D721Med (cell line): ENCODE measurements at places on chromosomes 1 and 21.

DNA sequence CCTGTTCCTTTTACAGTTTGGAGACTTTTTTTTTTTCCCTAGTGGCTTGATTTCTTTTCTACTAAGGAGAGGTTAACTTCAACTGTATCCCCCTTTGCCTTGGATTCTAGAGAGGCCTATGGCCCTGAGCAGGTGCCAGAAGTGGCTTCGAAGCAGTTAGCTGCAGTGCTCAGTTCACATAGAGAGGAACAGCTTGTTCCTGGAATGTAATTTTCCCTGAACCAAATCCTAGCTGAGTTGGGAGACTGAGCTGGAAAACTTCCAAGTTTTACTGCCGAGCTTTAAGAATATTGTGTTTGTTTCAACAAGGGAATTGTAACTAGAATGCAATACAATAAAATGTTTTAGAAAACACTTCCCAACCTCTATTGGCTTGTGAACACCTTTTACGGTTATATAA lies 17.5 kb downstream of the RD3 start:
- DNase-seq, result no peak

DNA sequence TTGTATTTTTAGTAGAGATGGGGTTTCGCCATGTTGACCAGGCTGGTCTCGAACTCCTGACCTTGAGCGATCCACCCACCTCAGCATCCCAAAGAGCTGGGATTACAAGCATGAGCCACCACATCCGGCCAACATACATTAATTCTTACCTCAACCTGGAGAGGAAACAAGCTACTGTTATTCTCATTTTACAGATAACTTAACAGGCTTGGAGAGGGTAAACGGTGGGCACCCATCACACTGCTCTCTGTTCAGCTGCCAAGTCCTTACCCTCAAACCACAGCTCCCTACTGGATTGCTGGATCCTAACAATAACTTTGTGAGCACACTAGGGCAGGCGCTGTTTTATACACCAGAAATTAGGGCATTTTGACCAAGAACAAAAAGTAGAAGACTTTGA lies 93.6 kb upstream of the BARHL2 start:
- DNase-seq, result no peak

DNA sequence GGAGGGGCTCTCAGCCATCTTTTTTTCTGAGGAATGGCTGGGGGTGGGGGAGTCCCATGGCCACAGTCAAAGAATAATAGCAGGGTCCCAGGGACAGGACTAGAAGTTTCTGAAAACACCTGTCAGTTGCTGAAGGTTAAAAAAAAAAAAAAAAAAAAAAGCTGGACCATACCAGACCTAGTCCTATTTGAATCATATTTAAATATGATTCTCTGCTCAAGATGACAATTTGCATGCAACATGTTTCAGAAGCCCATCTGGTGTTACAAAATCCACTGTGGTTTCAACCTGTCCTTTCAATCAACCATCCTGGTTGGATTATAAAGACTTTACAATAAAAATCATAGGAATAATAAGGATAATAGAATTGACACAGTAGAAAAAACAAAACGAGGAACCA lies 153.7 kb downstream of the TENT5C start:
- no peak for DNase-seq

DNA sequence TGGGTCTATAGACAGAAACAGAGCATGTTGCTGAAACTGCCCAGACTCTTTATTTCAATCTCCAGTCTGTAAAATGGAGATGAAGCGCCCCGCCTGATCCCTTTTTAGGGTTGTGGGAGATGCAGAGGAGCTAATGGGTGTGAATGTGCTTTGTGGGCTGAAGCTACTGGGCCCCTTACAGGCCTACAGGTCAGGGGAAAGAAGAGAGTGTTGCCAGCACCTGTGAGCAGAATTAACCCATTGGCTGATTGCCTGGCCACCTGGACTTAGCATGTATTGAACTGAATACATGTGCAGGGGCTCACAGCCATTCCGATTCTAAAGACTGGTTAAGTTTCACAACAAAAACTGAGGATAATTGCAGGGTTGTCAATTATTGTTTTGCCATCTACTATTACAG lies 13.9 kb upstream of the ATF3 start:
- no peak for DNase-seq

GRCh38 chr1:7719468-7720094 lies 51.5 kb upstream of the VAMP3 start:
- no peak for DNase-seq

DNA sequence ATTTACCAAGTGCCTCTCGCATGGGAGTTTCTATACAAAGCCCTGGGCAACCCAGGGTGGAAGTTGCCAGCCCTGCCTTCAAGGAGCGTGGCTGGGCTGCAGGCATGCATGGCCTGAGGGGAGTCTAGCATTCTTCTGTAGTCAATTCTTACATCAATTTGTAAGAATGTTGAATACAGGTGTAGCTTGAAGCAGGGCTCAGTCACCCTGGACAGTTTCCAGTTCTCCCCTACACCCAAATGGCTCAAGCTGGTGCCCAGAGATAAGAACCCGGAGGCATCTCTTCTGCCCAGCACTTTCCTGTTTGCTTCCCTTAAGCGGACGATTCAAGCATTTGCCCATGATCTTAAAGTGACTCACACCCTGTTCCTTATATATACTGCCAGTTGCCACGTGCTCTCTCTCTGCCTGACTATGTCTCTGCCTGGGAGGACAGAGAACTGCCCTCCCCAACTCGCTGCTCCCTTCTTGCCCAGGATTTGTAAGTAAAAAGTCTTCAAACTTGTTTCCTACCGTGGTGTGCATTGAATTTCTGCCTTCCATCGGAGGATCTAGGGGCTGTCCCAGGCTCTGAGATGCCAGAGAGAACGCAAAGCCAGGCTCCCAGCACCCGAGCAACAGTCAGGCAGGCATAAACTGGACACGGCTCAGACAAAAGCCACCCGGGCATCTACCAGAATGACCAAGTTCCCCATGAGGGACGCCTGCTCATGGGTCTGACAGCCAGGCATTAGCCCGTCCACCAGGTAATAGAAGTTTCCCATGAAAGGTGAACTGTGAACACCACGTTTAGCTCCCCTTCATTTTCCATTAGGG lies 50.9 kb upstream of the AJAP1 start:
- DNase-seq, result no peak

DNA sequence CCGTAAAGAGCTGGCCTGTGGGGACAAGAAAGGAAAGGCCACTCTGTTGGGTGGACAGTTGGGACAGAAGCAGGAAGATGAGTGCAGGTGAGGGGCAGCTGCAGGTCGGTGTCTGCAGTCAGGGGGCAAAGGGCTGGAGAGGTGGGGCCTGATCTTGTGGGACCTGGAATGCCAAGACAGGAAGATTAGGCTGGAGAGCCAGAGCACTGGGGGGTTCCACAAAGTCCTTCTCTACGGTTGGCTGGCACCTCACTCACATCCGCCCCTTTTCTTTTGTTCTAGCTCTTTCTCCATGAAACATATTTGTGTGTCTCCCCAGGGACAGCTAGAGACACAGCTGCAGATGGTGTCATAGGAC lies 404.1 kb downstream of the PTPRU start:
- no peak for DNase-seq

DNA sequence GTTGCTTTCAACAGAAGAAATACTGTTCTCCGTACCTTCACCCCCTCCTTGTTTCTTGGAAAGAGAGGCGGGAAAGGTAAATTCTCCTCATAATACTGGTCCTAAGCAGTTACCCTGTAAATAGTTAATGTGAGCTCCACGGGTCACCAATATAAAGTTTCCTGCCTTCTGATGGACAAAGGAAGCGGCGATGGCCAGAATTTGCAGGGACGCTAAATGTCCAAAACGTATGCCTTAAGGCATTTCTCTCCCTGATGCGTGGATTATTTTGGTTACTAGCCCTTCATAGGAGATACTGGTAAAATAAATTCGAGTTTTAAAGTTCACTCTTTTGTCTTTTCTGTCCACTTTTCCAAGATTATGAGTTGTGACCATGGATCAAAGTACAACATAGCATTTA lies 898 bp upstream of the PTGS2 start:
- DNase-seq, result no peak

- no peak for DNase-seq
Measured at GRCh38 chr21:32140604-32141317, 138.1 kb downstream of the MIS18A start.

DNA sequence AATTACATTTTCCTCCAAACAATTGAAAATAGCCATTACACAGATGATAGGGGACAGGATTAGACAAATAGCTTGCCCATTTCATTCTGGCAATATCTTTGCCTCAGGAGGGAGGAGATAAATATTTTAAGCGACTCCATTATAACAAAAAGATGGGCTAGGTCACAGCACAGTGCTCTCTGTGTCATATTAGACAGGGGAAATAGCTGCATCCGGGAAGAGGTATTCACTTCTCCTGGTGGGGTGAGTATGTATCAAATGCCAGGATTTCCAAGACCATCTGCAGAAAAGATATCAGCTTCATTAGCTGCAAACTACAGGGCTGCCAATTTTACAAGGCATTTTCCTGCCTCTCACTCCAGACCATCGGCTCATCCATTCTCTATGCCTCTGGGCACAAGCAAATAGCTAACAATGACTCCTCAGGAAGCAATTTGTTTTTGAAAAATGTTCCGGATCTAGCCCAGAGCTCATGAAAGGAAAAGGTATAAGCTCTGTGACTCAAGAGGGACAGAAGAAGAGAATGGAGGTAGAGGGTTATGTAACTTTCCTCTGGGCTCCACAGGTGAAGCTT lies 41.9 kb upstream of the ANGPTL7 start:
- no peak for DNase-seq

DNA sequence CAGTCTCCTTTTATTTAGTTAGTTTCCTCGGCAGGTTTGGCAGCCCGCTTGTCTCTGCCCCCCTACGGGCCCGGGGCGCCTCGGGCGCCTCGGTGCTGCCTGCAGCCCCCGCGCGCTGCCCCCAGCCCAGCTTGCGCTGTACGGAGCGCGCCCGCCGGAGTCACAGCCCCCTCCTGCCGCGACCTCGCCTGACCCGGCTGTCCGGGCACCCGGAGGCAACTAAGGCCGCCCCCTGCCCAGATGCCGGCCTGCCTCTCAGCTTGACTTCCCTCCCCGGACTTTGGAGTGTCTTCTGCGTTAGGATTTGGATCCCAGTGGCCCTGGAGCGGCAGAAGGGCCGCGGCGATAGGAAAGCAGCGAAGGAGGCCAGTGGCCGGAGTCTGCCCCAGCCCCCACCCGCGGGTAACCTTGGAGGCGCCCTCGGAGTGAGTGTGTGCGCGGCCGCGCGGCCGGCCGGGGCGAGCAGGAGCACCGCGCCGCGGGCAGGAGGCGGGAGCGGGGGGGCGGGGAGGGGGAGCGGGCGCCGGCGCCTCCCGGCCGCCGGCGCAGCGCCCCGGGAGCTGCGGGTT lies 7.6 kb downstream of the CDKN2C start:
- peak; percentile 23 for DNase-seq

DNA sequence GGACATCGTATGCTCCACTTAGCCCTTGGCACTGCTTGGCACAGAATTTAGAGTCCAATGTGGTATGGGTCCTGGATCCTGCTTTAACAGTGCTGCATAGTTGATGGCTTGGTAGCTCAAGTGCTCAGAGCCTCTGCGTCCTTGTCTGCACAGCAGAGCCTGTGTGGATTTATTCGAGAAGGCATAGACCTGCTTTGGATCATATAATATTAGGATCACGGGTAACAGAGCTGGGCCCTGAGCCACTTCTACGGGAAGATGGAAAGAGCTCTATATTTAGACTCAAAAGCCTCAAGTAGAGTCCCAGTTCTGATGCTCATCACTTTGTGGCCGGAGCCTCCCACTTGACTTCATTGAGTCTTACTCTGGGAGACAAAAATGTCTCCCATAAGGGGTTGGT lies 164.4 kb upstream of the EDN2 start:
- no peak for DNase-seq

DNA sequence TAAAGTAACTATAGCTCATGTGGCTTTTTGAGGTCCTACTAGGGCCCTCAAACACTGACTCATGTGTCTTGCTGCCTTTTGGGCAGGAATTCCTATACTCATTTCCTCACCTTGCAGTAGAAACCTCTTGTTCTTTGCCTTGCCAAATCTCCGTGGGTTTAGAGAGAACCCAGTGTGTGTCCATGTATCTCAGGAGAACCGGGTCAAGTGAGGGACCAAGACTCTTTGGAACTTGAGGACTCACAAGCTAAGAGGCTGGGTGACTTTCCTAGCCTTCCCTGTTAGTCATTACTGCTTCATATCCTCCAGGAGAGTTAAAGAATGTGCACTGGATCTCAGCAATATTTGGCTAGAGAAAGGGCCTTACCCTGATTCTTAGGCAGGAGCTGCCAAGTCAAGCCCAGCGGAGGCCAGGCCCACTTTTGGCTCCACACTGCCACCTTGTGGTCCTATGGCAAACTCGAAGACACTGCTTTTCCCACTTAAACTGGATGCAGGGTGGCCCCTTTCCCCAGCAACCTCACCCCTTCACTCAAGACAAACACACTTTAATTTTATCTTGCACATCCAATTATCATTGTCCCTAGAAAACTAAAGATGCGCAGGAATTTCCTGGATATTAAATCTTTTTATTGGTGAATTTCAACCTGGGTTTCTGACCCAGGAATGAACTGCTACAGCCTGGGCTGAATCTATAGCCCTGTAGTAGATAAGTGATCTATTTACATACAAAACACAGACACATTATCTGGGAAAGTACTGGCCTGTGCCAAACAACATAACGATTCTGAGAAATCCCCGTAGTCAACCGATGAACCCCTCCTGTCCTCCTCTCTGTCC lies 10.6 kb downstream of the AVPR1B start:
- peak; percentile 72 for DNase-seq

DNA sequence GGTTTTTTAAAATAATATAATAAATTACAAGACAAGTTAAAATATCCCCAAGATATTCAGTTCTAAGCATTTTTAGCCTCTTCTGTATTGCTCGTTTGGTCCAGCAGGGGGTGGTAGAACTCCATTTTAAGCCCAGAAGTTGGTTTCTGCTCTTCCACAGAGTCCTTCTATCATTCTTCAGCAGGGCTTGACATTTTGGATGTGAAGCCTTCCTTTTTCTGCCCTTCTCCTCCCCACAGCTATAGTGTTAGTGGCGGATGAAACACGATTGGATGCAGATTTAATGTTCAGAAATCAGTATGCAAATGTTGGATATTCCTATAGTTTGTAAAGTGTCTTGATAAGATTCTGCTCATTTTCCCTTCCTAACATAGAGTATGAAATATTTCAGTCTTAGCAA lies 1.4 kb downstream of the NCAM2 start:
- no peak for DNase-seq

- DNase-seq, result no peak
Measured at GRCh38 chr1:210828996-210829596, 304.9 kb downstream of the KCNH1 start.

DNA sequence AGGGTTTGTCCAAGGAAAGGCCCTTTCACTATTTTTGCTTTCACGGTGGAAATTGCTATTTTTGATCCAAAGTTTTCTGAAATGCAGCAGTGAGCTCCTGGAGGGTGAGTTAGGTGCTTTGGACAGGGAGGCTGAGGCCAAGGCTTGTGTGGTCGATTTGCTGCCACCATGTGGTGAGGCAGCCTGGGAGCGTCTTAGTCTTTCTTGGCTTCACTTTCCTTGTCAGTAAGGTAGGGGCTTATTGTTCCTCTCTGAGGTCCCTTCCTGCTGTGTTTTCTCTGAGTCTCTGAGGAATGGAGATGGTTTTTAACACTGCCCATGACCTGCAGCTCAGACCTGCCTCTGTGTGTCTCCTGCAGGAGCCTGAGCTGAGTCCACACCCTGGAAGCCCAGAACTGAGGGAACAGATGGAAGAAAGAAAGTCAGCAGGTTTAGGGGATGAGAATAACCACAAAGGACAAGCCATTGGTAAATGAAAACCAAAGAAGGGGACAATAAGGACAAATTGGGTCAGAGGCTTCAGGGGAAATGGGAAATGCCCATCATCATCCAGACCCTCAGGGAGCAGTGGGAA lies 20.1 kb upstream of the S100A10 start:
- no peak for DNase-seq
